ENCODE measurements at places on chromosomes 11 and 22.

DNA sequence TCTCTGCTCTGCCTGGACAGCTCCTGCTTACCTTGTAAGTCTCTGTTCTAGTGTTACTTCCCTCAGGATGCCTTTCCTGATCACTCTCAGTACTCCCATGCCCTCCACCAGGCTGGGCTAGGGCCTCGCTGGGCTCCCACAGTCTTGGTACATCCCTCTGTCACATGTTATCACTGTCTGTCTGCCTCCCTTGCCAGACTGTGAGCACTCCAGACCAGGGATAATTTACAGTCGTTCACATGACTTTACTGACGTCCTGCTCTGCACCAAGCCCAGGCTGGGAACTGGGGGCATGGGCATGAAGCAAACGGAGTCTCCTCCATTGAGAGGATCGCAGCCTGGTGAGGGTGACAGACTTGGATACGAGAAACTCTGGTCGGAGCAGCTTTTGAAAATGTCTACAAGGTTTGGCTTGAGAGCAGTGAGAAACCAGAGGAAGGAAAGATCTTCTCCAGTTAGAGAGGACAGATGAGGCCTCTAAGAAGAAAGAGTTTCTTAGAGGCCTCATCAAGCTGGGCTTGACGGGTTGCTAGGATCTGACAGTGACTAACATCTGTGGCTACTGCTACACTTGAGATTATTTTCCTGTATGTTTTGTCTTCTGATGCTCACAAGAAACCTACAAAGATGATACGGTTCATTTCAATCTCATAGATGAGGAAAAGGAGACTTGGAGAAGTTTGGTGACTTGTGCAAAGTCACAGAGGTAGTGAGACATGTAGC is 12.5 kb downstream of the USP35 start:
- peak; percentile 54 for DNase-seq

DNA sequence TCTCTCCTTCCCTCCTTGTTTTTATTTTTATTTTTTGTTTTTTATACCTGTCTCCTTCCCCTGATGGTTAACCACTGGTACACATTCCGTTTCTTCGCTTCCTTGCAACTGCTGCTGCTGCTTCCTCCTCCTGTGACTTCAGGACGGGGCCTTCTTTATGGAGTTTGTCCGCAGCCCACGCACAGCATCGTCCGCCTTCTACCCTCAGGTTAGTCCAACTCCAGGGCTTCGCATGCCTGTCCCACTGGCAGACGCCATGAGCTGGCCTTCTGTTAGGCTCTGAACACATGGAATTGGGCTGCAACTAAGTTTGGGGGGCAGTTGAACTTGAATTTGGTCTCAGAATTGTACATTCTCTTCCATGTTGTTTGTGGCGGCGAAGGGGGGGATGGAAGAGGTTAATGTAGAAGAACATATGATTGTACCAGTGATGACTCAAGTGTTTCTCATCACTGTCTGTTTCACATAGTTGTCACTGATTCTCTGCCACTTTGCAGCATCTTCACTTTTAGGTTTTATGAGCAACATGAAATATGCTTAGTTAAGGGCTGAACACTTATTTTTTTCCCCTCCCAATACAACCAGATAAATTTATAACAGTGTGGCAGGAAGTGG is 83.0 kb upstream of the YWHAH start:
- DNase-seq: no peak

DNA sequence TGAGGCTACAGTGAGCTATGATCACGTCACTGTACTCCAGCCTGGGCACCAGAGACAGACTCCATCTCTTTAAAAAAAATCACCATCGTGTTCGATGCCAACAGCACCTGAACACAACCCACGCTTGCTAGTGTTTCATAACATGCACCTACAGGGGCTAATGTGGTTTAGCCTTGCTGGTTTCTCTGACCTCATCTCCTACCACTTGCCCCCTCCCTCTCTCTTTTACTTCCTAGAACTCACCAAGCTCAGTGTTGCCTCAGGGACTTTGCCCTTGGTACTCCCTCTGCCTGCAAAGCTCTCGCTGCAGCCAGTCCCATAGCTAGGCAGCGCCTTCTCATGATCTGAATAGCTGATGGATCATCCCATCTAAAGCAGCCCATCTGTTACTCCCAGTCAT is 99.8 kb downstream of the FBXO7 start:
- no peak for DNase-seq

- no peak for DNase-seq
Measured at GRCh38 chr11:10651656-10652361, 41.7 kb downstream of the IRAG1 start.

- DNase-seq: no peak
Measured at GRCh38 chr11:112637076-112637475, 324.1 kb upstream of the NCAM1 start.
